ENCODE measurements at places on chromosomes 4 and X.

GRCh38 chr4:133270021-133270570 is 121.0 kb downstream of the PCDH10 start:
- no peak for DNase-seq

- DNase-seq = no peak
These were observed 368.6 kb upstream of the TENM3 start for GRCh38 chr4:181874602-181875001.

GRCh38 chr4:78131403-78131802 is 74.3 kb downstream of the FRAS1 start:
- no peak for DNase-seq

DNA sequence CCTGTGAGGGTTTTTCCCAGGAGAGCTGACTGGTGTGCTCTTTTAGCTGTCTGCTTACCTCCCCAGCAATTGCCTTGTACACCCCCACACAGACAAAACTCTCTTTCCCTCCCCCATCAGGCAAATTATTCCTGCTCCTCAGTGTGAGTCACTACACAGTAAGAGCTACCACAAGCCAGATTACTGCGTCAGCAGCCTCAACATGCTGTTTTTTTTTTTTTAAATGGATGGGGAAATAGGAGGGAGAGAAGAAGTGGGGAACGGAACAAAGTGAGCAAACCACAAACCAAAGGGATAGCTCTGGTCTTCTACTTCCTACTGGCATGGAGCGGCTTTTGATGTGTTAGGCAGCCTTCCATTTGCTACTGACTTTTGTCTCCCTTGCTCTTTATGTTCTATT is 107.5 kb upstream of the ACSL4 start:
- no peak for DNase-seq
